Cardiac muscle cell (in vitro differentiated cells and primary cell): ENCODE measurements at places on chromosomes 12 and 14. TPM values are rescaled to one million over a fixed set of nuclear protein-coding genes. Genes with fewer than 3 reads are reported as not detected.

GRCh38 chr14:59355091-59355490 lies 110.1 kb downstream of the GPR135 start:
- no peak for DNase-seq

The OTX2 gene
- total RNA-seq = 3.3 and 7.1 TPM in 2 replicates

DNA sequence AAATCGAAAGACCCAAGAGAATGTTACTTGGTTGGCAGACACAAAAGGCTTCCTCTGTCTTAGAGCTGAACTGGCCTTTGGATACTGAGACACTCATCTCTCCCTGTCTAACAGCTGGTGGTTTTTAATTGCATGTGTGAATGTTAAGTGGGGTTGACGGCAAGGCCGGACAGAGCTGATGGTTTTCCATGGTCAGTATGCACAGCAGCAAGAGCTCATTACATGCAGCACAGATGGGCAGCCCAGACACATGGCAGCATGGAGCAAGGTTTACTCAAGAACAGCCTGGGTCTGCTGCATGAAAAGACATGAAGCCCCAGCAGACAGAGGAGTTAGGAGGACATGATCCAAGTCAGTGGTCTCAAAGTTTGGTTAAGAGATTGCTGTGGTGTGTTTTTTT lies 27.8 kb upstream of the CACNA2D4 start:
- DNase-seq = no peak

- no peak for DNase-seq
Observed at GRCh38 chr14:77470224-77470870, 12.5 kb downstream of the AHSA1 start.

The AQP2 gene
- total RNA-seq = not detected in 2 replicates

The C14orf132 gene
- 11.9 and 13.9 TPM in 2 replicates for total RNA-seq
